ENCODE measurements at places on chromosomes 13 and 19.

GRCh38 chr13:107968470-107968869 lies 246.9 kb downstream of the LIG4 start:
- no peak for DNase-seq

GRCh38 chr13:73369095-73369494 lies 310.3 kb downstream of the KLF5 start:
- no peak for DNase-seq

GRCh38 chr19:12293777-12294248 lies 870 bp downstream of the ZNF44 start:
- DNase-seq, result peak; percentile 5

- no peak for DNase-seq
Observed at GRCh38 chr19:4654437-4655361, 15.4 kb downstream of the TNFAIP8L1 start.

DNA sequence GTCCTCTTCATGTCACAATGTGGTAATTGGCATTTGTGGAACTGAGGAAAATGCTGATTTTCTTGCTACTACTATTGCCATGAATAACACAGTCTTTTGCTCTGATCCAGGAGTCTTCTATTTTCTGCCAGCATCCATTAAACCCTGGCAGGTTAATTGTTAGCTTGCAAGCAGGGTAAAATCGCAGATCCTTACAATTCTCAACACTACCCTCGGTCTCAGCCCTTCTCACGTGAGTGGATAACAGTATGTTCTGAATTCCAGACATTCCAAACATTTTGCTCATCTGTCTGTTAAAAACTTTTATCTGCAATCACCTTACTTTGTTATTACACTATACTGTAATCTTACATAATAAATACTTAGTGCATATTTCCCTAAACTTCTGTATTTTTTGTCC lies 251.3 kb upstream of the ATXN8OS start:
- no peak for DNase-seq

DNA sequence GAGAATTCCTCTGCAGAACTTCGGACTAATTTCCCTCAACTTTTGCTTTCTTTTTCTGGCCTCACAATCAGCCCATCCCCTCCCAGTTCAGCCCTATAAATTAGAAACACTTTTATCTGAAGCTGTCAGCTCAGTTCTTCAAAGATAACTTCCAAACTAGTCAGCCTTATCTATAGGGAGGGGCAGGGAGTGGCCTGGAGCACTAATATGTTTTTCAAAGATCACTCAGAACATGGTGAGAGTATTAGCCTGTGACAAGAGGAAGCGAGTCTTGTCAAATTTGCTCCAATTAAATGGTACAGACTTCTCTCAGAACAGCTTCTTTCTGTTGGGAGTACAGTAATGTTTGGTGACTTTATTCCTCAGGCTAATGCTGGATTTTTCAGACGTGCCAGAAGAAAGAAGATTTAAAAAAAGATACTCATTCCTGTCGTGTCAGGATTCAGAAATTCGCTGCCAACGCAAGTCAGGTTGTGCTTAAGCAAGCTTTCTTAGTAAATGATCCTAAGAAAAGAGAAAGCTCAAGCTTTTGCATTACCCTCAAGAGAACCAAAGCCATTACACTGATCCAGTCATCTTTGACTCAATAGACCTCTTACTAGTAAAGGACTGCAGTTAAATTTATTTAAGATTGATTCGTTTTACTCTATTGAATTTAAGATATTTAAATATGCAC lies 1033.6 kb downstream of the SLITRK5 start:
- DNase-seq, result peak; percentile 13

- DNase-seq, result no peak
Observed at GRCh38 chr19:364496-365287, 20.1 kb upstream of the MIER2 start.

DNA sequence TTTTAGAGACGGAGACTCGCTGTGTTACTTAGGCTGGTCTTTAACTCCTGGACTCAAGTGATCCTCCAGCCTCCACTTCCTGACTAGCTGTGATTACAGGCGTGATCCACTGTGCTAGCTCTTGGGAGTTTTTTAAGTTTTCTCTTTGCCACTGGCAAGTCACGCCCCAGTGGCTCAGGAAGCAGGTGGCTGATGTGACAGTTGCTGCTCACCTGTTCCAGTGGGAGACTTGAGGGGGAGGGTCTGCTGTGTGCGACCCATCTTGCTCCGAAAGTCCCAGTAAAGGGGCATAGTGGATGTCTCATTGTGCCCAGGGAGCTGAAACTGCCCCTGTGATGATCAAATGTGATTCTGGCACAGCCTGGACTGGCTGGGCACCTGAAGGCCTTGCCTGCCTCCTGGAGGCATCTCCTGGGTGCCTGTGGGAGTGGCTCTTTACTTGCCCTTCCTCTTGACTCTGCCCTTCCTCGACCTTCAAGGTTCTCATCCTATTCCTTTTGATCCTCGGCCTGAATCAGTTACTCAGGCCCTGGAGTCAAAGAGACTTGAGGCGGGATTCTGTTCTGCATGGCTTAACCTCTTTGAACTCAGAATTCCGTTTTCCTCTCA lies 7.8 kb downstream of the SMARCA4 start:
- no peak for DNase-seq

- DNase-seq, result no peak
Observed at GRCh38 chr13:105972306-105972721, 563.1 kb downstream of the EFNB2 start.

- no peak for DNase-seq
Observed at GRCh38 chr13:24396821-24397220, 87.4 kb downstream of the C1QTNF9 start.
